A549 treated with GW870086 at 1 μM for 4 hours (cell line): ENCODE measurements at places on chromosomes 3 and 15. TPM values are rescaled to one million over a fixed set of nuclear protein-coding genes. Genes with fewer than 3 reads are reported as not detected.

The PLA1A gene
- total RNA-seq: 0.11 to 0.56 TPM (median 0.44 TPM) in 5 replicates

The POLQ gene
- total RNA-seq: 5.9 to 7.5 TPM (median 6.6 TPM) in 5 replicates

The FBLN2 gene
- 1.6 to 3.4 TPM (median 2.2 TPM) in 5 replicates for total RNA-seq

The BBX gene
- 10.4 to 20.8 TPM (median 16.2 TPM) in 5 replicates for total RNA-seq

The AGBL1 gene
- not detected in 5 replicates for total RNA-seq

The VILL gene
- 0.07 to 0.35 TPM (median 0.30 TPM) in 3 of 5 replicates, not detected in the others for total RNA-seq

The SEMA3G gene
- 0.08 to 0.13 TPM (median 0.13 TPM) in 5 replicates for total RNA-seq

The CHRNA5 gene
- 30.9 to 35.7 TPM (median 33.6 TPM) in 5 replicates for total RNA-seq

The PLCH1 gene
- 0.90 to 1.1 TPM (median 0.97 TPM) in 5 replicates for total RNA-seq

The AHSG gene
- total RNA-seq: 0.16 TPM in 1 of 5 replicates, not detected in the others

The JAGN1 gene
- total RNA-seq: 80.7 to 106 TPM (median 91.1 TPM) in 5 replicates

The CLDN1 gene
- total RNA-seq: 18.5 to 23.3 TPM (median 21.3 TPM) in 5 replicates

The PDE12 gene
- total RNA-seq: 14.4 to 16.8 TPM (median 16.3 TPM) in 5 replicates

The BFSP2 gene
- total RNA-seq: not detected in 5 replicates
